ENCODE measurements at places on chromosomes 6 and 20. TPM values are rescaled to one million over a fixed set of nuclear protein-coding genes. Genes with fewer than 3 reads are reported as not detected.
A peak's percentile ranks its signal among the peaks of the same experiment; 100 is the strongest.

MMS22L gene
- 10.8 TPM for total RNA-seq

SLC17A3 gene
- total RNA-seq, result not detected

- H3K27me3 ChIP-seq, result no peaks in the 10 kb centered on the region
- no peaks in the 10 kb centered on the region for H3K36me3 ChIP-seq
These were observed 214.3 kb upstream of the MARCKS start for GRCh38 chr6:113642714-113643406.

GRCh38 chr6:40640599-40641227 is 53.5 kb upstream of the LRFN2 start:
- H3K4me3 ChIP-seq, result no peak overlapping the region
- H3K27me3 ChIP-seq, result no peaks in the 10 kb centered on the region
- no peaks in the 10 kb centered on the region for H3K4me1 ChIP-seq
- DNase-seq, result no peak
- no peaks in the 10 kb centered on the region for H3K36me3 ChIP-seq

GRCh38 chr20:36833275-36834020 is 42.5 kb upstream of the TLDC2 start:
- H3K27me3 ChIP-seq, result no peaks in the 10 kb centered on the region
- no peaks in the 10 kb centered on the region for H3K36me3 ChIP-seq
- H3K4me1 ChIP-seq, result no peaks in the 10 kb centered on the region
- H3K27ac ChIP-seq, result peak overlapping the region; percentile 72

DNA sequence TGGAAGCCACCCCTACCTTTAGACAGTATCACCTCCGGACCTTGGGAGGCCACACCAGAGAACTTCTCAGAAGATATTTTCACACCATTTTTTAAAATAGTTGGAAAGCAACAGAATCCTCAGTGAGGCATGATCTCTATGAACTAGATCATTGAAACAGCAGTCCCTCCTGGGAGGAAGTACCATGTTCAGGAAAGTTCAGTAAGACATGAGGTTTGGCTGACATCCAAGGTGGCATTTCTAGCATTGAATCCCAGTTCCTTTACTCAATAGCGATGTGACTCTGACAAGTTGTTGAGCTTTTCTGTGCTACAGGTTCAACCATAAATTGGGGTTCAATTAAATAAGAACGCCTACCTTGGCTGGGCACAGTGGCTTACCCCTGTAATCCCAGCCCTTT is 169.0 kb downstream of the TBC1D7 start:
- H3K27ac ChIP-seq, result no peak overlapping the region
- no peak overlapping the region for H3K4me3 ChIP-seq
- DNase-seq, result no peak

Data from aorta (tissue), 5 donors.